Thoracic aorta (tissue), 2 donors: ENCODE measurements at places on chromosomes 5 and 9.

DNA sequence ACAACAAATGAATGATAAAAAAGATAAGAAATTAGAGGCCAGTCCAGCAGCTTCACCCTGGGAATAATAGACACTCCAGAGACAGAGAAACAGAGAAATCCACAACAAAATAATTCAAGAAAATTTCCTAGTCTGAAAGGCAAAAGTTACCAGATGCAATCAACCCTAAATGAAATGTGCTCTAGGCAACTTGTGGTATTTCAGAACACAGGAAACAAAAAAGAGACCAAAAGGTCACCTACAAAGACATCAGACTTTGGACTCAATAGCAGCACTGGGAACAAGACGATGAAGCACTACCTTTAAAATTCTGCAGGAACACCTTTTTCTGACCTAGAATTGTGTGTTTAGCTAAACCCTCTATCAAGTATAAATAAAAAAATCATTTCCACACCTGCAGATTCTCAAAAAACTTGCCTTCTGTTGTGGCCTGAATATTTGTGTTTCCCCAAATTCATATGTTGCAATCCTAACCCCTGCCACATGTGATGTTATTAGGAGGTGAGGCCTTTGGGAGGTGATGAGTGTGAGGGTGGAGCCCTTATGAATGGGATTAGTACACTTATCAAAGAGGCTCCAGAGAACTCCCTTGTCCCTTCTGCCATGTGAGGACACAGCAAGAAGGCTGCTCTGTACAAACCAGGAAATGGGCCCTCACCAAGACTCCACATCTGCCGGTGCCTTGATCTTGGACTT lies 5.9 kb upstream of the MAPK9 start:
- no peak for DNase-seq

DNA sequence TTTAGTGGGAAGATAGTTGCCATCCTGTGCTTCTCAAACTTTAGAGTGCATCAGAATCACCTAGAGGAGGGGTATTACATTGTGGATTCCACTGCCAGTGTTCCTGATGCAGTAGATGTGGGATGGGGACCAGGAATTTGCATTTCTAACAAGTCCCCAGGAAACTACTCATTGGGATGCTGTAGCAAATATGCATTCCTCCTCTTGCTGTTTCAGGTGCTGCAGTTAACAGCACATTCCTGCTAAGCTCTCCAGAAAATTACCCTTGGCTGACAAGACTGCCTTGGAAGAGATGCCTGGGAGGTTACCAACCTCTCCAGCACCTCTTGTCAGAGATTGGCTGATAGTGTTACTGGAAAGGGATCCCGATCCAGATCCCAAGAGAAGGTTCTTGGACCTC lies 270.5 kb downstream of the OSTF1 start:
- DNase-seq: no peak

DNA sequence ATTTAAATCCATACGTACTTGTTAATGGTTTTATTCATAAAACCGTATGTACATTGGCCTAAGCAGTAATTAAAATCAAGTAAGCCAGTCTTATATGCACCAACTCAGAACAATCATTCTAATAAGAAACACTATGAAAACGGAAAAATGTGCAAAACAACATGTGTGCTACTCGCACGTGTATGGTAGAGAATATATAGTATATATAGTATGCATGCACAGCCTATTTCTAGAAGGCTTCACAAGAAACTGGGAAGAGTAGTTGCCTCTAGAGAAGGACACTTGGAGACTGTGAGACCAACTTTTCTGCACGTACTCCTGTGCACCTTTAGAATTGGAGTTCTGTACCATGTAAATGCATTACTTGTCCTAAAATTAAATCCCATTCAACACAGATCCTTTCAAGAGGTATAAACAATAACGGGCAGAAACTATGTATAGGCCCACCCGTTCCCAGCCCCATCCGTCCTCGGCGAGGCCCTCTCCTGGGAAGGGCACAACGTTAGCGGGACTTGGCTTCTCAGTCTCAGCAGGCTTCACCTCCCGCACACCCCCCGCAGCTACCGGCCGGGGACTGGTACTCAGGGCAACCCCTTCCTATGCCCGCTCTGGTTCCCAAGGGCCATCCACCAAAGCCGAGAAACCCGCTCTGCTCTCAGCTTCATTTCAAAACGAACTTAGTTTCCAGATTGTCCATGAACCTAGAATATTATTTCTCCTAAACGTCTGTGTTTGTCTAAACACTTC lies 2.0 kb downstream of the CDC14B start:
- DNase-seq: no peak

GRCh38 chr5:105168806-105169205 lies 1606.2 kb upstream of the NUDT12 start:
- DNase-seq: no peak

- peak; percentile 71 for DNase-seq
Observed at GRCh38 chr9:77848897-77849296, 182.7 kb downstream of the GNAQ start.

DNA sequence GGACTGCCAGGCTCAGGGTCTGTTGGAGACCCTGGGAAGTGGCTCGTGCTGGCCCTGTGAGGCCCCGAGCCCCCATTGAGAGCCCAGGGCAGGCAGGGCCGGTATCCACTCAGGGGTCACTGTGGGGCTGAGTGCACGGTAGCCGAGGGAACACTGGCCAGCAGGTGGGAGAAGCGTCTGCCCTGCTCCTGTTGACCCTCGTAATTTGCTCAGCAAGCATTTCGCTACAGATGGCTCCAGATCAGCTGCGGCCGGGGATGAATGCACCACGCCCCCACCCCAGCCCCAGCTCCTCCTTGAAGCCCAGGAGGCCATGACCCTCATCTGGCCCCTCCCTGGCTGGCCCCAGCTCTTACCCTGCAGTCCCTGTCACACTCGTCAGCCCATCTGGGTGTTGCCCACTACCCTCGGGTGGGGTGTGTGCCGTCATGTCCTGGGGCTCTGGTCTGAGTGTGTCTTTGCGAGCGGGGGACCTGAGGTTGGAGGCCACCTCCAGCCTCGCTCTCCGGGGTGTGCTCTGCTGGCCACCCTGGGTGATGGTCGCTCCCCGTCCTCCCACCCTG lies 6.1 kb upstream of the NRARP start:
- no peak for DNase-seq

DNA sequence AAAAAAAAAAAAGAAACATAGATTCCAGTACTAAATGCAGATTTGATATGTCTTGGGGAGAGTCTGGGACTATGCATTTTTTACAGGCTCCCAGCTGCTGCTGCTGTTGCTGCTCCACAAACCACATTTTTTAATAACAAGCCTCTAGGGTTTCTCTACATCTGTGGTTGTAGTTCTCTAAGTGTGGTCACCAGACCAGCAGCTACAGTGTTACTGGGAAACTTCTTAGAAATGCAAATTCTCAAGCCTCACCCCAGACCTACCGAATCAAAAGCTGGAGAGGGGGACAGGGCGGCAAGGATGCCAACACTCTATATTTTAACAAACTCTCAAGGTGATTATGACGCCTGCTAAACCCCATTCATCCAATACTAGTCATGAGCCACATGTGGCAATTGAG lies 293.4 kb upstream of the PTGER4 start:
- DNase-seq: no peak
